ENCODE measurements at places on chromosomes 5 and 9.
A peak's percentile ranks its signal among the peaks of the same experiment; 100 is the strongest.

- peak; percentile 90 for DNase-seq
Measured at GRCh38 chr5:1315709-1316587, 21.1 kb upstream of the TERT start.

DNA sequence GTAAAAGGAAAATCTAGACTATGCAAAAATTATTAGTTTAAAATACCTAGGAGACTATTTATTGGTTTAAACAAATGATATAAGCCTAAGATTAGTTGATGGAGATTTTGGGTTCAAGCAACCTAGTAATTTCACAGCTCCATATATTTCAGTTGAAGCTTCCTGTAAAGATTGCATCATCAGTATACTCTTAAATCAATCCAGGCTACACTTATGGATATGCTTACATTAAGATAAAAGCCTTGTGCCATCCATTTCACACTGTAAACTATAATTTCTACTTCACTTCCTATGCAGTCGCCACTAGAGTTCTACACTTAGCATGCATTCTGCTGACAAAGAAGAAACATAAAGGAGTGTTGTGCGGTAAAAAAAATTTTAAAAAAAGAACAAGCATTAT lies 7.3 kb upstream of the LIX1 start:
- no peak for DNase-seq

- peak; percentile 84 for DNase-seq
Measured at GRCh38 chr9:107213561-107214028, 69.5 kb upstream of the RAD23B start.

GRCh38 chr5:142402752-142403318 lies 78.0 kb upstream of the SPRY4 start:
- no peak for DNase-seq

DNA sequence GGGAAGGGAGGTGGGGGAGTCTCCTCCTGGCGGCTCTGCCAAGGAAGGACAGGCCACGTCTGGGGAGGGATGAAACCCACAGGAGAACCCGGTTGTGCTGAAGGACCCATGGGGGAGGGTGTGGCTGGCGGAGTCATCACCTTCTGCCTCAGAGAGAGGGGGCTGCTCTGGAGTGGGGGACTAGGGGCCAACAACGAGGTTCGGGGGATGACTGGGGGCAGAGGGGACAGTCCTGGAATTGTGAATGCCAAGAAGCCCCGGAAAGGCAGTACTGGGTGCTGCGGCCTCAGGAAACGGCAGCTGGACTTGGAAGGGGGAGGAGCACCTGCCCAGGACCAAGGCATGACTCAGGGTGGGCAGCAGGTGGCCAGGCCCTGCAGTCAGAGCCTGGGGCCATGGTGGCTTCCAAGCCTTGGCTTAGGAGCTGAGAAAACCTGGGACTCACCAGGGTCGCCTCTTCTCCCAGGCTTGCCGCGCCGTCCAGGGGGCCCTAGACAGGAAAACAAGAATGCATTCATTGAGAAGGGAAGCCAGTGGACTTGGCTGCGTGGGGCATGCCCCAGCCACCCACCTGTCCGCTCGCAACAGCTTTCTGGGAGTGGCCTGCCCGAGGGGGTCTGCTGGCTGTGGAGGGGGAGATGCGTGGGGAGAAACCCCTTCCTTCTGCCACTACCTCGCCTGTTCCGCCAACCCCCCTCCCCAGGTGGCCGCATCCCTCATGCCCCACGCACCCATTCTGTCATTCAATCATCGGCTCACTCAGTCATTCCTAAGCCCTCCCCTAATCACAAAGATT lies 74.0 kb upstream of the PHYKPL start:
- no peak for DNase-seq

- DNase-seq = no peak
Measured at GRCh38 chr9:86812616-86813015, 134.7 kb downstream of the GAS1 start.

DNA sequence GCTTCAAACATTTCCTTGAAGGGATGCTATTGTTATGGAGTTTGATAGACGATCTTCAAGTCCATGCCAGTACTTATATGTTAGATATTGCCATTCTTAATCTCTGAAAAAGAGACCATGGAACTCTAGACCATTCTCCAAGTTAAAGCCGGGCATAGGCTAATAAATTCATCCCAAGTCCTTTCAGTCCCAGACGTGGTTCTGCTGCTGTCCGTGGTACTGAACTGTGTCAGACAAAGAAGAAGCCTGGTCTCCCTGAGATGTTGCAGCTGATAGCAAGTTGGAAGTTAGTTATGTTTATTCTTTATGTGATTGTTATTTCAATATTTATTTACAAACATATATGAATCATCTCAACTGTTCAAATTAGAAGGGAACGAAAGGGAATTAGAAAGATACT lies 158.7 kb downstream of the NMUR2 start:
- DNase-seq = peak; percentile 1

DNA sequence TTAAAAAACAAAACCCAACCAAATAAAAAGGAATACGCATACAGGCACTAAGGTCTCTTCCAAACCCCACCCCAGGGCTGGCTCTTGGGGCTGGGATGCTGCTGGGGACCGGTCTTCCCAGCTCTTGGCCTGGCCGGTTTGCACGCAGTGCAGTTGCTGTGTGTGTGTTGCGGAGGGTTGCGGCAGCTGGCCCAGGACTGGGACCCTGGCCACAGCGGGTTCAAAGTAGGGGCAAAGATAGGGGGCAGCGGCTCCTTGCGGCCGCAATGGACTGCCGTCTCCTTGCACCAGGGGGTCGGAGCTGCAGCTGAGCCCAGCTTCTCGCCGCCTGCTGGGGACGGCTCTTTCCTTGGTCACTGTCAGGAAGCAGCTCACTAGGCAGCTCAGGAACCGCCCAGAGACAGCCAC lies 5.0 kb downstream of the DMRT3 start:
- no peak for DNase-seq

GRCh38 chr9:95307538-95307937 lies 10.0 kb downstream of the FANCC start:
- DNase-seq = no peak

DNA sequence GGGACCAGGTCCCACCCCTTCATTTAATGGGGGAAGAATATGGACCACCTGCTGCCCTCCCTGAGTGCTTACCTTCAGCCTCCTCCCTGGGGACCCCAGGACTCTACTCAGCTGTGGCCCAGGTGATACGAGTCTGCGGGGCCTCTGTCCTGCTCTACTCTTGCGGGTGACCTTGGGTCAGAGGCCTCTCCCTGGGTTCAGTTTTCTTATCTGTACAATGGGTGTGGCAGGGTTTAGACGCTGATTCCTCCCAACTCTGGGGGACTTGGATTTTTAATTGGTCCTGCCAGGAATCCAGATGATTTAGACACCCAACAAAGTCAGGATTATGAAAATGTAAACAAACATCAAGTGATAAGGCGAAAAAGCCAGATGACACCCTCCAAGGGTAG lies 25.0 kb downstream of the FAM163B start:
- no peak for DNase-seq

DNA sequence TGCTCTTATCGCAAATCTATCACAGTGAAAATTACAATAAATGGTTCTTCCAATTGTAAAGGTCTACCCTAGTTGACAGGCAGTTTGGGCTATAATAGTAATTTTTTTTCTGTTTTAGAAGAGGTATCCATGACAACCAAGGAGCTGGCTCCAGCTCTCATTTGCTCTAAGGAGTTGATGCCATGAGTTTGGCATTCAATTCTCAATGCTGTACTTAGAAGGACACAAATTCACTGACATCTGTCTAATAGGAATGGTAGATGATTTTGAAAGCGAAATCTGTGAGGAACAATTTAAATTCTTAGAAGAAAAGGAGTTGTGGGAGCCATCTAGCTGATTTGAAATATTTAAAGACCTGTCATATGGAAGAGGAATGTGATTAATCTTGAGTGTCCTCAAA lies 203.6 kb upstream of the DAB2 start:
- DNase-seq = no peak

DNA sequence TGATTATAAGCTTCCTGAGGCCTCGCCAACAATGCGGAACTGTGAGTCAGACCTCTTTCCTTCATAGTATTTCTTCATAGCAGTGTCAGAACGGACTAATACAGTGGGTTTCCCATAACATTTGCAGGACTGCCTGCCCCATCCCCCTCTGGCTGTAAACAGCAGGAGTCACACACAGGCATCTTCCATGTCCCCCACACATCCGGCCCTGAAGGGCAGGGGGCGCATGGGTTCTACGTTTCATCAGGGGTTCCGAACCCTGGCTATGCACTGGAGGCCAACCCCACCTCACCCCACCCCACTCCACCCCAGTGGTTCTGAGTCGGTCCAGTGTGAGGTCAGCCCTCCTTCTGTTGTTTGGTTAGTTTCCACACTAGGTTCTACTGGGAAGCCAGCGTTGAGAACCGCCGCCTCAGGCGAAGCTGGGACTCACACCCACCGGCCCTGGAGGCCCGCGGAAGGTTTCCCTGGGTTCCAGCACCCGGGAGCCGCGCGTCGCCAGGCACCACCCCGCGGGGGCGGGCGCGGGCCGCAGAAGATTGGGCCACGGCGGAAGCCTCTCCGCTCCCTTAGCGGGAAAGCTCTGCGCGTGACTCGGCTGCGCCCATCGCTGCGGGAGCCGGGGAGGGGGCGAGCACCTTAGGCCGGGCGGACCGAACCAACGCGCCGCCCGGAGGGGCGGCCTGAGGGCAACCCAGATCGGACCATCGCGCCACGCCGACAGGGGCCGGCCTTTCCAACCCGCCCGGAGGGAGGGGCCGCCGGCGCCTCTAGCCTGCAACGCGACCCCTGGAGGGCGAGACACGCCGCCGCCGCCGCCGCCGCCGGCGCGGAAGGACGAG lies at the start of gene RUSC2:
RUSC2 (plus strand) TSS at position 799 of the 842 bp plus-strand sequence. CDS start 56,411 bp downstream, outside the sequence.
- peak; percentile 67 for DNase-seq

DNA sequence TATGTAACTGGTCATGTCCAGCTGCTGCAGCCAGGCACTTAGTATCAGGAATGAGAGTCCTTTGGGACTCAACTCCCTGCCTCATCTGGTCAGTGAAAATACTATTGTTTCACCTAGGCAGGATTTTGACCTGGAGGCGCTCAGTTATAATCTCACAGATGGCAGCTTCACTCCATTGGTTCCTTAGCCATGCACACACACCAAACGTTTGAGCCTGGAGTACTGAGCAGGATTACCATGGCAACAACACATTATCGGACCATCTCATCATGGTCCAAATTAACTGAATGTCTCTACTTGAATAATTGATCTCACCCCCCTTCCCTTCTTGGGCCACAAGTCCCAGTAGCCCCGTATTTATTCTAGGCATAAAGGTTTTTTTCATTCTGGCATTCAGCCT lies 15.0 kb upstream of the SREK1 start:
- no peak for DNase-seq

DNA sequence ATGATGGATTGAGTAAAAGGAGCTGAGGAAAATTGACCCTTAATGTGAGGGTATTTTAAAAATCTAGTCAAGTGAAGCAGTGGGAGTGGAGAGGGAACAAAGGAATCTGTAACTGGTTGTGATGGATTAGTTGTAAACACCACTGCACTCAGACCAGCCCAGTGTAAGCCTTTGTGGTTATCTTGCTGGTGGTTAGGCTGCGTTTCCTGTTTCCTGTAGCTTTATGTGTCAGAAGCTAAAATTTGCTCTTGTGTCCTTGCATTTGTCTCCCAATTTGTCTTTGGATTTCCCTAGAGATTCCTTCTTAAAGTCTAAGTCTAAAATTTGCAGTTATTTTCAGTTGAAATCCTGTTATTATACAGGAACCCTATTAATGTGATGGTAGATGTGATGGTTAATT lies 6.3 kb downstream of the IFNA21 start:
- peak; percentile 67 for DNase-seq

- no peak for DNase-seq
Measured at GRCh38 chr5:117892360-117892759, 1096.0 kb downstream of the DTWD2 start.

DNA sequence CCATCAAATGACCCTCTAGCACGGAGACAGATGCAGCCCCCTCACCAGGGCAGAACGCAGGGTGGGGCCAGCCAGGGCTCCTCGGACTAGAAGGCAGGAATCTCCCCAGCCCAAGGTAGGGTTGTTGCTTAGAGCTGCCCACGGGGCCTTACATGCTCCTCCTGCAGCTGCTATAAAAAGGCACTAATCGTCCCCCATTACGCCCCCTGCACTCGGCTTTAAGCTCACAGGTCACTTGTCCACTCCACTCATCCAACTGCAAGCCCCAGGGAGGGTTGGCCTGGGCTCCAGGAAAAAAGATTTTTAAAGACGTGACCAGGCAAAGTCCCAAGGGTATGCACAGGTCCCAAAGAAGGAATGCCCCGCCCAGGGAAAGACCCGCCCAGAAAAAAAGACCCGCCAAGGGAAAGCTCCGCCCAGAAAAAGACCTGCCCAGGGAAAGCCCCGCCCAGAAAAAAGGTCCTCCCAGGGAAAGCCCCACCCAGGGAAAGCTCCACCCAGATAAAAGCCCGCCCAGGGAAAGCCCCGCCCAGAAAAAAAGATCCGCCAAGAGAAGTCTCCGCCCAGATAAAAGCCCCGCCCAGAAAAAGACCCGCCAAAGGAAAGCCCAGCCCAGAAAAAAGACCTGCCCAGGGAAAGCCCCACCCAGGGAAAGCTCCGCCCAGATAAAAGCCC lies 11.1 kb downstream of the GRIN1 start:
- DNase-seq = peak; percentile 76

GRCh38 chr9:2991292-2991691 lies 147.4 kb upstream of the PUM3 start:
- DNase-seq = no peak

DNA sequence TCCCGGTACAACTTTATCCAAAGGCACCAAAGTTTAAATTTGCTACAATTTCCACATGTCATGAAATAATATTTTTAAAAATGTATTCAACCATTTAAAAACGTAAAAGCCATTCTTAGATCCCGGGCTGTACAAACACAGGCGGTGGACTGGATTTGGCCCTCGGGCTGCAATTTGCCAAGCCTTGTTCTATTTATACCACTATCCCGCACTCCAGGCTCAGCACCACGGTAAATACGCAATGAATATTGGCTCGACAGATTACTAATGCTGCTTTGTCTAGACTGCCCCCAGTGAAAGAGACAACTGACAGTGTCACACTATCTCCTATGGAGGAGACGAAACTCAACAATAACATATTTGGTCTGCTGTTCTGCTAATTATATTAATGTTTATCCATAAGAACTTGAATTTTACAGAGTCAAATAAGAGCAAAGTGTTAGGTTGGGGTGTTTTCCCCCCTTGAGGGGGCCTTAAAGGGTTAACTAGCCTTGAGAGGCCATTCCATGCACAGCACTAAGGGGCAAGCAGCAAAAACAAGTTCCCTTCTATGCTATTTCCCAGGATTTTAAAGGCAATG lies 98.1 kb downstream of the MARCHF11 start:
- DNase-seq = no peak

GRCh38 chr9:127965953-127966352 lies 14.8 kb downstream of the EEIG1 start:
- DNase-seq = no peak

DNA sequence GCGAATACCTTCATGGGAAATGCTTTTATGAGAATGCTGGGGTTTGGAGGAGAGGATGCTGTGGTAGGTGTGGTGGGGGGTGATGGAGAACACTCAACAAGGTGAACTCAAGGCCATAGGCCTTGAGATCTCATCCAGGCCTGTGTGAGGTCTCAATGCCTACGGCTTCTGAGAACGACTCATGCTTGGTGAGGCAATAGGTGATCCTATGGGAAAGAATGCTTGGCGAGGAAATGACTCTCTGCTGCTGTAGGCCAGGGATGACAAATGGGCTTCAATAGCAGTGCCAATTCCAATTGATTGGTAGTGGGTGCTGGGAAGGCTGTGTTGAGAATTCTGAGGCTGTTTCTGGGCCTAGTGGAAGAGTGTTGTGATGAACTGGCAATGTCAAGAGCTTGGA lies 280.2 kb upstream of the CLINT1 start:
- no peak for DNase-seq
